ENCODE measurements at places on chromosomes 13 and 19.

DNA sequence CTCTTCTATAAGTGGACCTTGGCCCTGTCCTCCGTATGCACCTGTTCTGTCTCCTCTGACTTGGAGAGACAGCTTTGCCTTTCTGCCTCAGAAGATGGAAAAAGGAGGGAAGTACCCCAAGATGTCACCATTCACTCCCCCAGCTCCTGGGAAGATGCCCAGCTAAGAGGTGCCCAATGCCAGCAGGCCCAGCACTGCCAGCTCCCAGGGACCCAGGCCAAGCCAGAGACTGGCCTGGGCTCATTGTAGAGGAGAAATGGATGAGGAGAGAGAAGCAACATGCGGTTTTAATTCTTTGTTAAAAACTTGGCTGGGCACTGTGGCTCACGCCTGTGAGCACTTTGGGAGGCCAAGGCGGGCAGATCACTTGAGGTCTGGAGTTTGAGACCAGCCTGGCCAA lies 111.5 kb upstream of the ZNF507 start:
- DNase-seq = no peak

DNA sequence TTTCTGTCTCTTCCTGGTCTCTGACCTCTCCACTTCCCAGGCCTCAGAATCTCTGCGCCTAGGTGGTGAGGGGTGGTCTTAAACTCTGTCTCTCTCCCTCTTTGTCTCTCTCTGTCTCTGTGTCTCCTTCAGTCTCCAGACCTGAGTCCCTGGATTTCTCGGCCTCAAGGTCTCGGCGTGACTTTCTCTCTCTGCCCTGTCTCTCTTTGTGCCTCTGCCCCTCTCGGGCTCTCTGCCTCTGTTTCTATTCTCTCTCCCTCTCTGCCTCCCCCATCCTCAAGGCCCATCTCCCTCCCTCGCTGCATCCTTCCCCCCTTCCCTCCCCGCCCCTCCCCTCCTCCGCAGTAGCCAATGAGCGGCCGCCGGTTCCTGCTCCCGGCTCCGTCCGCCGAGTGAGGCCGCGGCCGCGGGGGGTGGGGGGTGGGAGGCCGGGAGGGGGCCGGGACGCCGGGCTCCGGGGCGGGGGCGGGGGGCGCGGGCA lies at the start of gene CACNG7:
Gene CACNG7 (plus strand): TSS at position 344 of the 481 bp plus-strand sequence. CDS start 3,554 bp downstream, outside the sequence.
- DNase-seq = no peak

GRCh38 chr19:57233207-57233606 lies 2.4 kb downstream of the AURKC start:
- no peak for DNase-seq

GRCh38 chr13:24672141-24673132 lies 7.8 kb upstream of the ATP12A start:
- no peak for DNase-seq

DNA sequence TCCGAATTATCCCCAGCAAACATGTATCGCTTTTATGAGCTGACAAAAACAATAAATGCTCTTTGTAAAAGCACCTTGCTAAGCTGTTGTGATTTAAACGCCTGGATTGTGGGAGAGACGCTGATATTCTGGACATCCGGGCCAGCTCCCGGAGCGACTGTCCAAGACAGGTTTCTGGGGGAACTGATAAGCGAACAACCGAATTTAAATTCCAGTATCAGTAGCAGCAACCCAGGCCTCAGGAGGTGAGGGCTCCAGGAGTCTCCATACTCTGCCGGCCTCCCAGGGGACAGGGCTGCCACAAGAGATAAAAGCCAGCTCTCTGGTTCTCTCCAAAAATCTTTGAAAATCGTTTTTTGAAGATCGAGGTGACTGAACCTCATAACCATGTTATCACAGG lies 50.3 kb upstream of the VSTM2B start:
- no peak for DNase-seq

DNA sequence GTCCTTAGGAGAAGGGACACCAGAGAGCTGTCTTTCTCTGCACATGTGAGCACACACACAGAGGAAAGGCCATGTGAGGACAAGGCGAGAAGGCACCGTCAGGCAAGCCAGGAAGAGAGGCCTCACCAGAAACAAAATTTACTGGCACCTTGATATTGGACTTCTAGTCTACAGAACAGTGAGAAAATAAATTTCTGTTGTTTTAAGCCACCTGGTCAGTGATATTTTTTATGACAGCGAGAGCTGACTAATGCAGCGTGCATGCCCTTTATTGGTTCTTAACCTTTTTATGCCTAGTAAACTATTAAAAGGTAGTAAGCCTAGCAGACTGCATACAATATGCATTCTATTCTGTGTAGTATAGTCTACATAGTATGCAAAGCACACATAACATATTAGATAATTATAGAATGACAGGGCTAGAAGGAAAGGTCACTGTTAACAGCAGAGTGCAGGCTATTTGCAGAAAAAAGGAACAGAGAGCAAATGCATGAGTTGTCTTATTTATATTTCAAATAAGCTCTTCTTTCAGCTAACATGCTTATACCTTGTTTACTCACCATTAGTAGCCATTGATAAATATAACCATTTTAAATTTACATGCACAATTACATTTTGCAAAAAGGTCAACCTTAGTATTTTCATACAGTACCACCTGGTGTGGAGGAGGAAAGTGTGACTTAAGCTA lies 25.2 kb upstream of the KATNAL1 start:
- DNase-seq = no peak

DNA sequence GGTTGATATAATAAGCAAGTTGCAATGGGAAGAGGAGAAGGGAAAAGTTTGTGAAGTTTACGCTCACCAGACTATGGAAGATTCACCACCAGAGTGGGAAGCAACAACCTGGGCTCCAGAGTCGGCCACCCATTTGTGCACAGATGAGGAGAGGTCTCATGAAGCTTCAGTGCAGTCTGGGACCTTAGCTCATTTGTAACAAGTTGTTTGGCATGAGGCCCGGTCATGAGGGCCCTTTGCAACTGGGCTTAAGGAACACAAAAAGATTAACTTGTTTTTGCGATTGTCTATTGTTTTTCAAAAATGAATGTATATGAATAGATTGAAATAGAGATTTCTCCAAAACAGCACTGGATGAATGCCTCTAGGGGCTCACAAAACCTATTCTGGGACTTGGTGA lies 94.2 kb downstream of the ZNF737 start:
- DNase-seq = no peak

- no peak for DNase-seq
Observed at GRCh38 chr13:40254394-40254793, 412.0 kb downstream of the FOXO1 start.

DNA sequence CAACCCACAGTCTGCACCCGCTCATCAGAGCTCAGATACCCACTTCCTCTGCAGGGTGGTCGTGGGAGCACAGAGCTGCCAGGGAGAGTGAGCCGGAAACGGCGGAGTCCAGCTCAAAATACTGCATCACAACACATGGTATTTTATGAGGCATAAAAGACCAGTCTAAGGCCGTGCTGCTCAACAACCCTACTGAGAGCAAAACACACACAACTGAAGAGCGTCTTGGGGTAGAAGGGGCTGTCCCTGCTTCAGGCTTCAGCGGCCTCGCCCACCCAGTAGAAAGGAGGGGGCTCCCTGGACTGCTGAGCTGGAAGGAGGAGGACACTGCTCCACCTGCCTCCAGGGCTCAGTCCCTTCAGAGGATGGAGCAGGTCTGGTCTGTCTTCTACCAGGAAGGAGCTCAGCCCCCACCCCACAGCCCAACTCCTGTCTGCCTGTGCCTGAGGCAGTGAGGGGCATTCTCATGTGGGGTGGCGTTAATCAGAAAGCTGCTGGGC lies 36.9 kb downstream of the NAXD start:
- no peak for DNase-seq

DNA sequence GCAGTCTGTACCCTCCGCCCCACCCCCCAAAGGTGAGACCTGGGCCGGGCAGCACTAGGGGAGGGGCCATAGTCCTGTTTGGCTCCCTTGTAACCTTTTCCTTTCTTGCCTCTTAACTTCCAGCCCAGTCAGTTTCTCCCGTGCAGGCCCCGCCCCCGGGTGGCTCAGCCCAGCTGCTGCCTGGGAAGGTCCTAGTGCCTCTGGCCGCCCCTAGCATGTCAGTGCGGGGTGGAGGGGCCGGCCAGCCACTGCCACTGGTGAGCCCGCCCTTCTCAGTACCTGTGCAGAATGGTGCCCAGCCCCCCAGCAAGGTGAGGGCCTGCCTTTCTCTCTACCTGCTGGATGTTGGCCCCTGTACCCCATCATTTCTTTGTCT lies 10.5 kb upstream of the PRR19 start:
- DNase-seq = no peak

DNA sequence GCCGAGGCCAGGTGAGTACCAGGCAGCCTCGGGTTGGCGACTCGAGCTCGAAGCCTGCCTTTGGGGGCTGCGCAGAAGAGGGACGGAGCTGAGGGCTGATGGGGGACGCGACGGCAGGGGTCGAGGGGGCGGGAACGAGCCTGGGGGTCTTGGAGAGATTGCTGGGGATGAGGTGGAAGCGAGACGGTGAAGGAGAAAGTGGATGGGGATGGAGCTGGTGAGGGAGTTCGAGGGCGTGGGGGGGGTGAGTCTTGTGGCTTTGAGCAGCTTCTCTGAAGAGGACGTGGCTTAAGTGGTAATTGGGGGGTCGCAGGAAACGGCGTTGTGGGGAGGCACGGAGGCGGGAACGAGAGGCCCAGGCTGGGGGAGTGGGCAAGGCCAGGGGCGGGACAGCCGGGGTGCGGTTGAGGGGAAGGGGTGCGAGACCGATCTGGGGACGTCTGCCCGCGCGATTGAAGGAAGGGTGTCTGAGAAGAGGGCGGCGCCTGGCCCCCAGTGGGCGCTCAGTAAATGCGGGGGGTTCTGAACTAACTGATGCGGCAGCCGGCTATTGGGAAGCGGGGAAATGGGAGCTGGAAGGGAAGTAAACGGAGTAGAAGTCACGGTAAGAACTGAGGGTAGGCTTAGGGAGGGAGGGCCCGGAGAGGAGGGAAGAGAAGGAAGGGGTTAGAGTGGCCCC lies 426 bp downstream of the MYO9B start:
- DNase-seq = no peak

DNA sequence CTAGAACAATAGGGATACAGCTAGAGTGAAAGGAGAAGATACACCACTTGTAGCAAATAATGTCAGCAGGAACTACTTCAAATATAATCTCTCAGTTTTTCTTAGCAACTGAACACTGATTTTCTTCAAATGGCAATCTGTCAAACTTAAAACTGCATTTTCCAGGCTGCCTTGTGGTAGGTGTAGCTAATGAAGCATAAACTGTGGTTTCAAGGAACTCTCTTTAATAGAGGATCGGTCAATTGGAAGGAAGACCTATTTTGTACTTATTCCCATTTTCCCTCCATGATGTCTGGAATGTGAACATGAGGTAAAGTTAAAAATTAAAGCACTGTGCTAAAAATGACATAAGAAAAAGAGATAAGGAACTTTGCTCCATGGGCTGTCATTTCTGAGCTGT lies 1261.9 kb downstream of the PCDH17 start:
- no peak for DNase-seq

- no peak for DNase-seq
Observed at GRCh38 chr19:13012690-13013608, 17.7 kb downstream of the NFIX start.

DNA sequence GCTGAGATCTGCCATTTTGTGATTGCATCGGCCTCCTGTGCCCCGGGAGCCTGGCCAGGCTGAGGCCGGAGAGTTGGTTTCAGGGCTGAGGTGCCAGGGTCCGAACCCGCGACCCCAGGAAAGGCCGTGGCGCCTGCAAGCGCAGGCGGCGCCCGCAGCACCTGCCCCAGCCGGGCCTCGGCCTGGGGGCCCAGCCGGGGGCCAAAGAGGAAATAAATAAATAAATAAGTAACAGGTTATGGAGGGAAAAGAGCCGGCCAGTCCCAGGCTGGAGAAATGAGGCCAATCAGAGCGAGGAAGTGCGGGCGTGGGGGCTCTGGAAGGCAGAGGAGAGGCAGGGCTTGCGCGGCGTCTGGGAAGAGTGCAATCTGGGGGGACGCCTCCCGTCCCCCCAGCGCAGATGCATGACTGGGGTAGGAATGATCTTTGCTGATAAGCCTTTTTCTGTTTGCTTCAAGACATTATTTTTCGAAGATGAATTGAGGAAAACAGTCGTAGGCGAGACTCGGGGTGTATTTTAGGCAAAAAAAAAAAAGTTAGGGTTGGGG lies 145.6 kb upstream of the ZNF536 start:
- no peak for DNase-seq

GRCh38 chr13:74767050-74767449 lies 632.8 kb upstream of the KLF12 start:
- DNase-seq = no peak

- no peak for DNase-seq
Observed at GRCh38 chr19:18496167-18496979, 25.5 kb downstream of the ELL start.

- DNase-seq = no peak
Observed at GRCh38 chr13:46403851-46404732, 17.0 kb upstream of the RUBCNL start.

DNA sequence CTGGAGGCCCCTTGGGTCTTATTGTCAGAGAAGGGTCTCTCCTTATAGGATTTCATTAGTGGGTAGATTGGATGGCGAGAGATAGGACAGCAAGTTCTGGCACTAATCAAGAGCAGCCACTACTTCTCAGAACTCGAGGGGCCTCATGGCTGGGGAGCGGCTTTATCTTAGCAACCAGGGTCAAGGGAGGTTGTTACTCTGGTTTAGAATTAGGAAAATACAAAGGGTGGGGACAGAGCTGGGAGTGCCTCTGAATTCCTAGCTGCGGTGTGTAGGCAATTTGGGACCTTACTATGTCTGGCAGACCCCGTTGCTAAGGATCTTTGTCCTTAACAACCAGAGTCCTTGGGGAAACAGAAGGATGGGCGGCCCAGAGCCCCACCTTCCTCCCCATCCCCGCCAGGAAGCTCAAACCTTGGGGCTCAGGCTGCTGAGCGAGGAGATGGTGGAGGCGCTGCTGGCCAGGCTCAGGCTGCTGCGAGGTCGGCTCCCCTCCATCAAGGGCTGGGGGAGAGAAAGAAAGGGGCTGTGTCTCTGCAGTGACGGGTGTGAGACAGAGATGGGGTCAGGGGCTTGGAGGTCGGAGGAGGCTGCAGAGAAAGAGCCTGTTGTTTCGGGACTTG lies 1.2 kb downstream of the PLEKHA4 start:
- no peak for DNase-seq

GRCh38 chr13:48728876-48729275 lies 75.1 kb downstream of the CYSLTR2 start:
- DNase-seq = no peak

DNA sequence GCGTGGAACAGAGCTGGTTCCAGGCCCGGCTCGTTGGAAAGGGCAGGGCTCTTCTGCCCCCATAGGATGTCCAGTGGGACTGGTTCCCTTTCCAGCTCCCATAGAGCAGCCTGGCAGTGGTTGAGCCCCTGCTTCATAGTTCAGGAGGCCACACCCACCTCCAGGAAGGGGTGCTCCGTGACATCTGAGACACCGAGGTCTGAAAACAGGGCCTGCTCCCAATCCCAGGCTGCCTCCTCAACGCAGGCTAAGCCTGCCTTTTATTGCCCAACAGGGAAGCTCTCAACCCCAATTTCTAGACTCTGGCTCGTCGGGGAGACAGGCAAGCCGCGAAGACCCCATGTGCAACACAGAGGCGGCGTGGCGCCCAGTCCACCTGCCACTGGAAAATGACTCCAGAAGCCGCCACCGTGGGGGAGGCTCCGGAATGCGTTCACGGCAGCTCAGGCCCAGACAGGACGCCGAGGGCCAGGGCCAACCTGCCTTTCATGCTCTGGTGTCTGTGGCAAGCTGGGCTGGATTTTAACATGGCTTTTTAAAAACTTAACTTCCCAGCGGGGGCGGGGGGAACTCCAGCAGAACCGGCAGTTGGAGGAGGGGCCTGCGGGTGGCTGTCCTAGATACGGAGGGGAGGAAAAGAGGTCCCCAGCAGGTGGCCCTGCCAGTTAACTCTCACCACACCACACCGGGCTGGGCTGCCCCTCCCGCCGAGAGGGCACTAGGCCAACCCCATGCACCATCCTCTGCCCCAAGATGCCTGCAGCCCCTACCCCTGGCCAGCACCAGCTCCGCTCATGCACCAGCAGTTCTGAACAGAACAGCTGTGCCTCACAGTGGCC lies 17.9 kb upstream of the TINCR start:
- no peak for DNase-seq
